Stimulated activated CD8-positive, alpha-beta memory T cell treated with anti-CD3 and anti-CD28 coated beads, Interleukin-7, amount 100 ng/mL, for 24 hours (primary cell): ENCODE measurements at places on chromosomes 6 and 20.

GRCh38 chr6:117306227-117306790 lies 41.0 kb downstream of the VGLL2 start:
- no peak for DNase-seq

DNA sequence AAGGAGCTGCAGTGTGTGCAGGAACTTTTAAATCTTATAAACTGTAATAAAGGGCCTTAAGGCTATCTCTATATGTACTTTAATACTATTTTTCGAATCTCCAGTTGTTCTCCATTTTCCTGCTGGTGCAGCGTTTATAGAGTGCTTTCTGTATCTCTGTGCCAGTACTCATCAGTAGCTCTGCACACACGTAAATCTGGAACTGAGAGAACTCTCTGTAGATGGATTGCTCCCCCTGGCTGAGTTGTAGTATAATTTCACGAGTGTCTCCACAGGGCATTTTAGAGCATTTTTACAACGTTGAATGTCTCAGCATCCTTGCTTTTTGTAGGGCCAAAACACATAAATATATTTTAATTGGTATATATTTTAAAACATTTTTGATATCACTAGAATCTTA lies 256.5 kb downstream of the TRDN start:
- no peak for DNase-seq

- DNase-seq = no peak
Observed at GRCh38 chr6:102986086-102986485, 1592.6 kb downstream of the GRIK2 start.

- DNase-seq = no peak
Observed at GRCh38 chr6:89458704-89459103, 25.8 kb downstream of the ANKRD6 start.

- no peak for DNase-seq
Observed at GRCh38 chr6:156842598-156843250, 65.5 kb downstream of the ARID1B start.

DNA sequence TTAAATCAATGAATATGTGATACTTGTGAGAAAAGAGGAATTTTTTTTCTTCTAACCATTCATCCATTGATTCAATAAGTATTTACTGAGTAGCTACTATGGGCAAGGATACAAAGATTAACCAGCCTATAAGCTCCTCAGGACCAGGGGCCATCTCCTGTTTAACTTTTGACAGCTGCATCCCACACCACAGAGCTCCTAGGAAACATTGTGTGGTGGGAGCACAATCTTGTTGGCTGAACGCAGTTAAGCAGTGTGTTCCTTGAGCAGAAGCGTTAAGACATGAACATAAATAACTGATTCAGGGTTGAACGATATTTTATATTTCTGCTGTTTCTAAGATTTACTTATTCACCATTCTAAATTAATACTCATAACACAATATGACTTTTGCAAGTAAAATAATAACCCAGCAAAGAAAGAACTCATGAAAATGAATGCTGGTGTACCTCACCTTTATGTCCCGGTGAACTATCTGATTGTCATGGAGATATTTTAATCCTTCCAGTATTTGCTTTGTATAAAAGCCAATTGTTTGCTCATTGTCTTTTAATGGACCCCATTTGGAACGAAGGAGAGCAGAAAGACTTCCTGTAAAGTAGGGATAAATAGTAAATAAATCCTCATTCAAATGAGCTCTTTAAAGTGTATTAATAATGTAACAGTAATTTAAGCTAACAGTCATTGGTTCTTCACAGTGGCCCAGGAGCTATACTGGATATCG lies 62.6 kb upstream of the MAP7 start:
- no peak for DNase-seq

DNA sequence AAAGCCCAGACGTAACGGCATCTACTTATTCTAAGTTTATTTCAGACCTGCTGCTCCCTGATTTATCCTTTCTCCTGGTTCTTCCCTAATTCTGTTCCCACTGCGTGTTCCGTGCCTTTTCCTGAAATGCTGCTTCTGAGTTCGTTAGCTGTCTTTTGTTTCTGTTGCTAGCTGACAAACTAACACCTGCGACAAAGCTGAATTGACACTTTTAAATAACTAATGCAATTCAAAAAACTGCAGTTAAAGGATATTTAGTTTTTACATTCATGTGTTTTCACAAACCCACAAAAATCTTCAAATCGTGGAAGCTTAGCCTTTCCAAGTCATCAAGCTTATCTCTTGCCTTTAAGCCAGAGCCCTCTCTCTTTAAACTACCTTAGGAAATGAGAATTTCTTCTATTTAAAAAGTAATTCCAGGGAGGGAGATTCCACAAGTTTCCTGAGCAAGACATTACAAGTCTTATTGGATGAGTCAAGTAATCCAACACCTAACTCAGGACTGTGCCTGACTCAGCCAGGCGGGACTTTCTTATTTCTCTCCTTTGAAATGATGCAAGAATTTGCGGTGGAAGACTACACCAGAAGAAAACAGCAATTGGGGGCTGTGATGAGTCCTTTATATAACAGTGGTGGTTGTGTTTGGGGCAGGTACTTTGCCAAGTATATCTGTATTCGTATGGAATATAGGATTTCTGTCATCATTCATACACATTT lies 6.3 kb downstream of the ADTRP start:
- DNase-seq = no peak

DNA sequence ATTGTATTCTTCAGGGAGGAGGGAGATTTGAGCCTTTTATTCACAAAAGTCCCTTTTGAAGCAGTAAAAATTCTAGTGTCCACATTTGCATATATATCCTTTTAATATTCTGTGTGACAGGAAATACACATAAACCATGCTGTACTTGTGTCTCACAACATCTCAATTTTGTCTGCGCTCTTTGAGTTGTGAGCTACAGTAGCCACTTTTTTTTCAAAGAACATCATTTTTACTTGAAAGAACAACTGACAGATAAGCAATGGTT lies 21.3 kb downstream of the LMBRD1 start:
- no peak for DNase-seq
